ENCODE measurements at places on chromosomes 3 and 15. TPM values are rescaled to one million over a fixed set of nuclear protein-coding genes. Genes with fewer than 3 reads are reported as not detected.

Gene FANCD2OS
- total RNA-seq, result not detected

Gene ALS2CL
- total RNA-seq, result 11.2 TPM

Gene GRK7
- not detected for total RNA-seq

Gene ZNF774
- total RNA-seq, result 0.87 TPM

Gene GPR160
- total RNA-seq, result 9.1 TPM

Gene SACM1L
- 15.2 TPM for total RNA-seq

Gene CCDC13
- total RNA-seq, result not detected

Gene DAZL
- not detected for total RNA-seq

Gene ARHGEF3
- total RNA-seq, result 6.7 TPM

Gene B3GALNT1
- 32.4 TPM for total RNA-seq

Gene NME9
- not detected for total RNA-seq

Gene ZNF502
- total RNA-seq, result 3.0 TPM

Gene TMEM115
- total RNA-seq, result 61.1 TPM

Gene TRIM71
- total RNA-seq, result not detected

Gene DUOXA1
- total RNA-seq, result not detected

Gene ATP10A
- total RNA-seq, result not detected

Gene CAND2
- total RNA-seq, result 2.4 TPM

Gene CTXN2
- total RNA-seq, result not detected

Gene SLC51A
- not detected for total RNA-seq

Gene LSG1
- total RNA-seq, result 36.9 TPM

Gene AGBL1
- total RNA-seq, result not detected

Gene AADAC
- total RNA-seq, result 0.87 TPM

Gene A4GNT
- not detected for total RNA-seq

Gene BFSP2
- not detected for total RNA-seq

Measured in mammary microvascular endothelial cell (primary cell).